ENCODE measurements at places on chromosomes 5 and 9.
A peak's percentile ranks its signal among the peaks of the same experiment; 100 is the strongest.

GRCh38 chr9:7936163-7936562 is 136.6 kb upstream of the DMAC1 start:
- DNase-seq, result no peak

GRCh38 chr5:92242170-92242569 is 859.1 kb upstream of the ARRDC3 start:
- DNase-seq, result no peak

GRCh38 chr5:52605317-52606313 is 182.1 kb upstream of the ITGA1 start:
- no peak for DNase-seq

DNA sequence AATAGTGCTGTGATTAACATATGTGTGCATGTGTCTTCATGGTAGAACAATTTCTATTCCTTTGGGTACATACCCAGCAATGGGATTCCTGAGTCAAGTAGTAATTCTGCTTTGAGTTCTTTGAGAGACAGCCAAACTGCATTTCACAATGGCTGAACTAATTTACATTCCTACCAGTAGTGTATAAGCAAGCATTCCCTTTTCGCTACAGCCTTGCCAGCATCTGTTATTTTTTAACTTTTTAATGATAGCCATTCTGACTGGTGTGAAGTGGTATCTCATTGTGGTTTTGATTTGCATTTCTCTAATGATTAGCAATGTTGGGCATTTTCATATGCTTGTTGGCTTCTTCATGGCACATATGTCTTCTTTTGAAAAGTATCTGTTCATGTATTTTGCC is 308.5 kb downstream of the ARRDC3 start:
- DNase-seq, result no peak

GRCh38 chr9:124420991-124421543 is 5.8 kb upstream of the PSMB7 start:
- peak; percentile 70 for DNase-seq

All from NCI-H774 (cell line).